HT-29 (cell line): ENCODE measurements at places on chromosomes 5 and 9.

- no peak for DNase-seq
Observed at GRCh38 chr5:54758038-54758437, 227.4 kb downstream of the ESM1 start.

GRCh38 chr9:91036826-91037510 is 235.3 kb downstream of the SYK start:
- DNase-seq, result peak; percentile 89

DNA sequence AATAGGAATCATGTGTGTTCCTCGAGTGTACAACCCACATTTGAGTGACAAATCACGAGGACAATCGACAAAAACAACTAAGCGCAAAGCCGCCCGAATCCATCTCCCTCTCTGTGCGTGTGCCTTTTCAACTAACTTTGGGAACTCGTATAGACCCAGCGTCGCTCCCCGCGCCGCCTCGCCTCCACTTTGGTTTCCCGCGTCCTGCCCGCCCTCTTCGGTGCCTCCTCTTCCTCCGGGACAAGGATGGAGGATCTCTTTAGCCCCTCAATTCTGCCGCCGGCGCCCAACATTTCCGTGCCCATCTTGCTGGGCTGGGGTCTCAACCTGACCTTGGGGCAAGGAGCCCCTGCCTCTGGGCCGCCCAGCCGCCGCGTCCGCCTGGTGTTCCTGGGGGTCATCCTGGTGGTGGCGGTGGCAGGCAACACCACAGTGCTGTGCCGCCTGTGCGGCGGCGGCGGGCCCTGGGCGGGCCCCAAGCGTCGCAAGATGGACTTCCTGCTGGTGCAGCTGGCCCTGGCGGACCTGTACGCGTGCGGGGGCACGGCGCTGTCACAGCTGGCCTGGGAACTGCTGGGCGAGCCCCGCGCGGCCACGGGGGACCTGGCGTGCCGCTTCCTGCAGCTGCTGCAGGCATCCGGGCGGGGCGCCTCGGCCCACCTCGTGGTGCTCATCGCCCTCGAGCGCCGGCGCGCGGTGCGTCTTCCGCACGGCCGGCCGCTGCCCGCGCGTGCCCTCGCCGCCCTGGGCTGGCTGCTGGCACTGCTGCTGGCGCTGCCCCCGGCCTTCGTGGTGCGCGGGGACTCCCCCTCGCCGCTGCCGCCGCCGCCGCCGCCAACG is at the start of gene GPR150:
Gene GPR150, plus strand, starts transcription at position 58 of the 840 bp plus-strand sequence. Its CDS starts 189 bp downstream, at position 247.
- DNase-seq, result no peak

GRCh38 chr9:33139421-33140228 is 27.5 kb downstream of the B4GALT1 start:
- DNase-seq, result no peak

DNA sequence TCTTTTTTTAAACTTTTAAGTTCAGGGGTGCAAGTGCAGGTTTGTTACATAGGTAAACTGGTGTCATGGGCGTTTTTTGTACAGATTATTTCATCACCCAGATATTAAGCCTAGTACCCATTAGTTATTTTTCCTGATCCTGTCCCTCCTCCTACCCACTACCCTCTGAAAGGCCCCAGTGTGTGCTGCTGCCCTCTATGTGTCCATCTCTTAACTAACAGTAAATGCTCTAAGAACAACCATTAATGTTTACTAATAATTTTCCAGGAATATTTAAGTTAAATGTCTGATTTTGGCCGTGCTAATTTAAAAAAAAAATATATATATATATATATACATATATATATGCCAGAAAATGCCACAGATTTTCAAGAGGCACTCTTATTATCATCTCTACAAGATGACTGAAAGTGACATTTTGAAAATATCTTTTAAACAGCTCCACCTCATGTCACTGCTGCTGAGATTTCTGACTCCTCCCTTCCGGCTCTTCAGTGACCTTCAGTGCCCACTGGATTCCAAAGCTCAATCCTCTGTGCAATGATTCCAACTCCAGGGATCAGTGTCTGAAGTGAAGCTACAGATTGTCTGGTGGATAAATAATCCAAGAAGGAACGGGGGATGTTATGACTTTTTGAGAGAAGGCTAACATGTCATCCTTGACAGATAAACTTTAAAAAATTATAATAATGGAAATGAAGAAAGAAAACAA is 46.7 kb upstream of the HNRNPA0 start:
- peak; percentile 35 for DNase-seq

- peak; percentile 82 for DNase-seq
Observed at GRCh38 chr9:2465921-2466460, 155.6 kb upstream of the VLDLR start.

- DNase-seq, result no peak
Observed at GRCh38 chr5:179268966-179269693, 76.1 kb downstream of the ADAMTS2 start.

- no peak for DNase-seq
Observed at GRCh38 chr5:16792598-16793275, 143.4 kb downstream of the MYO10 start.

DNA sequence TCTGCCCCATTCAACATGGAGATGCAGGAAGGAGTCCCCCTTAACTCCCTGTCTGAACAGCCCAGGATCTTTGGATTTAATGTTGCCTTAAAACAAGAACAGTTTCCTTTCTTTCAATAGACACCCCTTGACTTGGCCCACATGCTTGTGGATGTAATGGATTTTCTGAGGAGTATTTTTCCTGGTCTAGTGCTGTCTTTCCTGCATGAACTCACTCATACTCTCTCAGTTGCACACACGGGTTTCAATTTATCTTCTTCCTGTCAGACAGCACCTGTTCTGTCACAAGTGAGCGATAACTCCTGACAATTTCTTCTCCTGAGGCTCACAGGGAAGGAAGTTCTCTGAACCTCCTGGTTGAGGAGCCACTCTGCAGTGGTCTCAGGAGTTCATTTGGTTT is 85.1 kb downstream of the ACER2 start:
- DNase-seq, result no peak

DNA sequence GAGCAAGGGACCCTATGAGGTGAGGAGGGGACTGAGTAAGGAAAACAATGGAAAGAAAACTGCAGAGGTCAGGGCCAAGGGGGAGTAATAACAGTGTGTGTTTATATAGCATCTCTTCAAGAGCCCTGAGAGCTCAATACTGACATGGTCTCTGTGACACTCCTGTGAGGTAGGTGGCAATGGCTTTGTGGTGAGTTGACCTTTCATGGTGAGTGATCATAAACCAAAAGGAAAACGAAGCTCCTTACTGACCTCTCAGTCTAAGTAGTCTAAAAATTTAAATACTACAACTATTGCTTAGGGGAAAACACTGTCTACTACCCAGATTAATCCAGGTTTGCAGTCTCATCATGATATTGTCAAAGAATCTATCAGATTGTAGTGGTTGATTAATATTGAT is 130.9 kb downstream of the SNCAIP start:
- no peak for DNase-seq

DNA sequence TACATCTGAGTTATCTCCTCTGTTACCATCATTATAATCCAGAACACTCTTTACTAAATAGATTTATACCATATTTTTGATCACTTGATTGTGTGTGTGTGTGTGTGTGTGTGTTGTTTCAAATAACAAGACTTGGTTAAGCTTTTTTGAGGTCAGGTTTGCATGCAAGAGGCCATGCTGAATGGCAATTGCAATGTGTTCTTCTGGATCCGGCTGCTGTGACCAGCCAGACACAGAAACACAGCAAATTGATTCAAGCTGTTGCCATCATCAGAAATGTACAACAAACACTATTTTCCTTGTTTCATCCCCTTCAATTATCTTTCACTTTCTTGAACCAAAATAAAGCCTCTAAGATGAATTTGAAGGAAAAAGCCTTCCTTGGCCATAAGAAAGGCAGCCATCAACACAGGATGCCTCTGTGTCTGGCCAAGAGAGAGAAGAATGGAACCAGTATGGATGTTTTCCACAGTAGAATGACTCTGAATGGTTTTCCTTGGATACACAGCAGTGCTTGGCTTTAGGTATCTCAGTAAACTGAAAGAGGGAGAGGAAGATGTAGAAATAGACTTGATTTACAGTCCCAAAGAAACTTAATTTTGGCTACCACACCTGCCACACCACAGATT is 53.9 kb downstream of the DPYSL3 start:
- no peak for DNase-seq

- DNase-seq, result no peak
Observed at GRCh38 chr5:163432544-163432943, 4.9 kb upstream of the CCNG1 start.

DNA sequence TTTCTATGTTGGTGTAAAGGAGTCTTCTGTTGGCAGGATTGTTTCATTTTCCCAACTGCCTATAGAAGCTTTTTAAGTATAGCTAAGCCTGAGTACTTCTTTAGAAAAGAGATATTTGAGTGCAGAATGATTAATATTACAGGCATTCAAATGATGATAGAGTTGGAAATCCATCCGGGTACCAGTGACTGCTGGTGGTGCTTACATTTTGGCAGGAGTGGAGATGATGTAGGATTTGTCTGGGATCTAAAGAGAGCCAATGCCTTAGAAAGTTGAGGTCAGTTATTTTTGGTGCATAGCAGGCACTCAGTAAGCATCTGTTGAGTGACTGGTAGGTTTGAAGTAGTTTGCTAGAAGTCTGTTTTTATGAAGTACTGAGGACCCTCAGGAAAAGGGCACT is 433.5 kb downstream of the DMAC1 start:
- DNase-seq, result no peak

DNA sequence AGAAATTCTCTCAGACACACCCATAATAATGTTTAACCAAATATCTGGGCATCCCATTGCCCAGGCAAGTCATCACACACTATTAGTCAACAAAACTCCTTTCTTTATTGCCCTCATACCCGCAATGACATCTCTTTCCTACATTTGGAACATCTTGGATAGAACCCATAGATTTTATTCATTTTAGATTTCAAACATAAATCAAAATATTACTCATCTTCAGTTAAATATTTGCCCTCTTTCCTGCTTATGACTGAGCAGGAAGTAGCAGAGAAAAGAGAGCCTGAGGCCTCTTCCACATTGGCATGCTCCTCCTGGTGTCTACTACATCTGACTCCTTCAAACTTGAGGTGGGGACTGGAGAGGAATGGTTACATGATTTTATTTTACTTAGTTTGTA is 592.0 kb downstream of the CHSY3 start:
- no peak for DNase-seq

GRCh38 chr5:159419576-159419975 is 89.3 kb upstream of the IL12B start:
- no peak for DNase-seq

- DNase-seq, result no peak
Observed at GRCh38 chr5:160432196-160432595, 10.5 kb downstream of the PTTG1 start.

- no peak for DNase-seq
Observed at GRCh38 chr9:16514131-16514530, 356.3 kb downstream of the BNC2 start.
